ENCODE measurements at places on chromosomes 6 and 20.
A peak's percentile ranks its signal among the peaks of the same experiment; 100 is the strongest.

DNA sequence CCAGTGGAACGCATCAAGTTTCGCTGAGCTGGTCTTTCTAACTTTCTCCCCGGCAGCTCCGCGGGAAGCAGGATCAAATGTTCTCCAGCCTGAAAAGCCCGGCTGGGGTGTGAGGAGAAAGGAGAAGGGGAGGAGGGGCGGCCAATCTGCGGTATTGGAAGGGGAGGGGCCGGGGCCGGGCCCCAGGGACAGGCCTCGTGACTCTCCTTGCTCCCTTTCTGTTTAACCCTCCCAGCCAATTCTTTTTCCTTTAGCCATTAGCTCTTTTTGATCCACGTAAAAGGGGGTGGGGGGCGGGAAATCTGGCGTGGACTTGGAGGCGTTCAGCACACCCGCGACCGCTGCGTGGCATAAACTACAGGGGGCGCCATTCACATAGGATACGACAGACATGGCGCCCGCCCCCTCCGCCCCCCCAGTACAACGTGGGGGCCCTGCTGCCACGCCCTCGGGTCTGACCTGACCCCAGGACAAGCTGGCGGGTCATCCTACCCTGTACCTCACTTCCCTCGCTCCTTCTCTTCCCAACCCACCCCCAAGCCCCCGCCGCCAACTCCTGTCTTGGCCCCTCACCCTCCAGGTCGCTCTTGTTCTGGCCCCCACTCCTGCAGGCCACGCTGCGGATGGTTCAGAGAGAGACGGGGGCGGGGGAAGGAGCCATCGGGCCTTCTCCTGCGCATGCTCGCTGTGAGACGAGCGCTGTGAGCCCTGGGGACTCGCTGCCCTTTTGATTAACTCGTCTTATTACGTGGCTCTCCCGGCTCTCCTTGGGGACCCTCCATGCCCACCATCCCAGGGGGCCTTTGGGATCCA, 7.8 kb upstream of the MDGA1 start:
- DNase-seq, result peak; percentile 43

- no peak for DNase-seq
Measured at GRCh38 chr6:135319819-135320218, 138.7 kb downstream of the MYB start.

- no peak for DNase-seq
Measured at GRCh38 chr6:42624601-42625000, 60.8 kb downstream of the UBR2 start.

- DNase-seq, result no peak
Measured at GRCh38 chr20:52922436-52922835, 49.7 kb upstream of the TSHZ2 start.

GRCh38 chr6:161076181-161076677, 84.7 kb downstream of the MAP3K4 start:
- DNase-seq, result no peak

DNA sequence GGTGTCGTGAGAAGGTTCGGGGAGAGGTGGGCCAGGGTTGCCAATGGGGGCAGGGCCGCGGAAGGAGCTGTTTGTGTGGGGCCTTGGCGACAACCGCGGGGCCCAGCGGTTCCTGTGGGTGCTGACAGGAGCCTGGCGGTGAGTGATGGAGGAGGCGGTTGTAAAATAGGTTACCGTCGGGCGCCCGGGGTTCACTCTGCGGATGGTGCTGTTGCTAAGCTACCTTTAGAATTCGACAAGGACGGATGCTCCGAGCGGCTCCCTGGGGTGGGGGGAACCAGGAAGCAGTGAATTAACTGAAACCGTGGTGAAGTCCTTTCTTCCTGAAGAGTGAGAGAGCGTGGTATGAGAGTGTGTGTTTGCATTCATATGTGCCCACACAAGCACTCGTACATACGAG, 61.7 kb downstream of the CDH22 start:
- no peak for DNase-seq

DNA sequence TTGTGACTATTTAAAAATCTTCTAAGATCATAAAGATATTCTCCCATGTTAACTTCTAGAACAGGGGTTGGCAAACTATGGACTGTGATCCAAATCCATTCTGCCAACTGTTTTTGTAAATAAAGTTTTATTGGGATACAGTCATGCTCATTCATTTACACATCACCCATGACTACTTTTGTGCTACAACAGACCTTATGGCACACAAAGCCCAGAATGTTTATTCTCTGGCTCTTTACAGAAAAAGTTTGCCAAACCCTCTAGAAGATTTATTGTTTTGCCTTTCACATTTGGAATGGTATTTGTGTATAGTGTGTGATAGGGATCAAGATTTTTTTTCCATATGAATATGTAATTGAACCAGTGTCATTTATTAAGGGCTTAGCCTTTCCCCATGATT, 341.7 kb downstream of the CD83 start:
- DNase-seq, result no peak

- DNase-seq, result no peak
Measured at GRCh38 chr20:44807051-44807683, 3.2 kb downstream of the RIMS4 start.

DNA sequence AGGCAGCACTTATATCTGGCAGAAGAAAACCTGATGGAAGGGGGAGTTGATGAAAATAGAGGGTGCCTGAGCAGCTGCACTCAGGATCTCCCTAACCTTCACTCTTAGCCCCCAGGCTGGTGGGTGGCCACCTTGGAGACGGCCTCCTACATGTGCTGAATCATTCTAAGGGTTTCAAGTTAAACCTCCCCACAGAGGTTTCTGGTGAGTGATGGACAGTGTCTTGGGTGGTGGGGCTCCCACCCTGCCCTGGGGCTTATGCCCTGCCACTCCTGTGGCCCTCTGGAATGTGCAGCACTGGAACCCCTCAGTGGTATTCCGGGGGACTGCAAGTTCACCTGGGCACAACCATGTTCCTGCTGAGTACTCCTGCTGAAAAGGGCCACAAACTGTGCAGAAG, 357.2 kb downstream of the CD83 start:
- DNase-seq, result no peak

- DNase-seq, result no peak
Measured at GRCh38 chr6:37862430-37862829, 42.9 kb downstream of the ZFAND3 start.

DNA sequence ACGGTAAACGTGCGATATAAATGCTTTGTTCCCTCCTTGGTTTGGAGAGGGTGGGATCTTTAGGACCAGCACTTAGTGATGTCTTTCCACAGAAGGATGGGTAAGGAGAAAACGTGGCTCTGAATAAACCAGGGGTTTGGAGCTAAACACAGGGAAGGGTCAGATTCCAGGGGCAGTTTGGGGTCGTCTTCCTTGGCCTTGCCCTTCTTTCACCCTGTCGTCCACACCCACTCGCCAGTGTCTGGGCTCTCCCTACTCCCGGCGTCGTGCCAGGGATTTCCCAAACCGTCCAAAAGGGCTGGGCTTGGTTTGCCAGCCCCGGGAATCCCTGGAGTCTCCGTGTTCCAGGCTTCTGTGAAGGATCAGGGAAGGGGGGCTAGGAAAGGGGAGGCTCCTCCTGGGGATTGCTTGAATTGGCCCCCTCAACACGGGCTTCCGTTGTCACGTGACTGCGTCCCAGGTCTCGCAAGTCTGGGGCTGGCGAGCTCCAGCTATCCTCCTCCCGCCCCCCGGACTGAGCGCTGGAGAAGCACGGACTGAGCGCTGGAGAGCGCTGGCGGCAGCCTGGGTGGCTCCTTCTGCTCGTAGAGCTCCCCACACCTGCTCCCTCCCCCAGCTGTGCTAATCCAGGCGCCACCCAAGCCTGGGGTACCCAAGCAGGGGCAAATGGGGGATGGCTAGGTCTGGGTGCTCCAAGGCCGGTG, 9.4 kb upstream of the ARMC12 start:
- peak; percentile 35 for DNase-seq

DNA sequence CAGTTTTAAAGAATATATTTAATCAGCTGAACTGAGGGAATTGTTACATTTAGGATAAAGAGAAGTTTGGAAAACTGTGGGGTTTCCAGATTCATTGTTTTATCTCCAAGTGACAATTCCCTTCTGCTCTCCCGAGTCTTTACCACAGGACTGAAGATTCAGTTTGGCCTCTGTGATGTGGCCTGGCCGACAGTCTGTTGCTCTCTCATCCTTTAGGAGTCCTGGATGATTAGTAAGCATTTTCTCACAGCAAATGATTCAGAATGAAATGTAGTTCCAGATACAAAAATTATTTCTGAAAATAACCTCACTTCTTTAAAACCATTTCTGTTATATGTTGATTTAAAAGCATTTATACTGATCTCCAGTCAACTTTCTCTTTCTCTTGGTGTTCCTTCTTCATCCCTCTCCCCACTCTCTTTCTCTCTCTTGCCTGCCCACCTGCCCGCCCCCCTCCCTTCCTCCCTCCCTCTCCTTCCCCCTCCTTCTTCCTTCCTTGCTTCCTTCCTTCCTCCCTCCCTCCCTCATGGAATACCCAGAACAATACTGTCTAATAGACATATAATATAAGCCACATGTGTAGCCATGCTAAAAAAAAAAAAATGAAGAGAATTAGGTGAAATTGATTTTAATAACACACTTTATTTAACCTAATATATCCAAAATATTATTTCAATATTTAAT, 254.9 kb downstream of the PRL start:
- no peak for DNase-seq

DNA sequence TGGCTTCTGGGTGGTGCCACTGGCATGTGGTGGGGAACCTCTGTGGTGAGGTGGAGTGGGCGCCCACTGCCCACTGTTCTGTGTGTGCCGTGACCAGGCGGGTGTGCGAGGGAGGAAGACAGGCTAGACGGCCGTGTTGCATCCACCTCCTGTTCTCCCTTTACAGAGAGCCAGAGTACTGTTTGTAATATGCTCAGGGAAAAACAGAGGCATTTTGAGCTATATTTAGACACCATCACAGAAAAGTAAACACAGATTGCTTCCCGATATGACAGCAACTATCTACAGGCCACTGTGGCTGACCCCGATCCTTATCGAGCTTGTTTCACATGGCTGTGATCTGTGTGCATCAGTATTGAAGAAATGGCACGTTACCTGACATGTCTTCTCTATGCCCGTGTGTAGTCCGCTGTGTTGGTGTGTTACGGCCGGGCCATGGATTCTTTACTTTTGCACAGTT, 45.6 kb downstream of the ARID1B start:
- DNase-seq, result peak; percentile 43

- no peak for DNase-seq
Measured at GRCh38 chr6:159108426-159108985, 60.7 kb upstream of the FNDC1 start.

DNA sequence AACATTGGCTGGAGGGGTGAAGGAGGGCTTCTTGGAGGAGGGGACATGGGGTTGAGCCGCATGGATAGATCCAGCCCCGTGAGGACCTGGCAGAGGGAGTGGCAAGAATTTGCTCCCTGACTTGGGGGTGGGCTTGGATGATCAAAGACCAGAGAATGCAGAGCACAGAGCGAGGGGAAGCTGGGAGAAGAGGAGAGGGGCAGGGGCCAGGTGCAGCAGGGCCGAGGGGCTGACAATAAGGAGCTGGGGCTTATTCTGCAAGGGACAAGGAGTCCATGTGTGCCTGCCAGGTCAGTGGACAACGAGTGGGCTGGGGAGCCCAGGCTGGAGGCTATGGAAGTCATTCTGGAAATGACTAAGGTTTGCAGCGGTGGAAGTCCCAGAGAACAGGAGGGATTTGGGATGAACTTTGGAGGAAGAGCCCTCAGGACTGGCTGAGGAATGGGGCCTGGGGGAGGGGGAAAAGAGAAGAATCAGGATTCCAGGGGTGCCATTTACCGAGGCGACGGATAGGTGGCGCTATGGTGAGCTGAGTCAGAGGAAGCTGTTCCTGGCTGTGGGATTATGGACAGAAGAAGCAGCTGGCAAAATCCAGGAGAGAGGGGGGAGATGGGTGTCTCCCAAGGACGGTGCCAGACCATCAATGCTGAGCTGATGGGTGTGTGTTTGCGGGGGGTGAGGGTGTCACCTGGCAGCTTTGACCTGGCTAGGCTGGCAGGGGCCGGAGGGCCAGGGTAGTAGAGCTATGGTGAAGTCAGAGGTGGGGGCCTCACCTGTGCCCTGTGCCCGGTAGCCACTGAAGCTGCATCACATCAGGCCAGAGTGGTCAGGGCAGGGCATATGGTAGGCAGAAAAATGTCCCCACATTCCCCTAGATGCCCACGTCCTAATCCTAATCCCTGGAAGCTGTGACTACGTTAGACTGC, 7.8 kb downstream of the KCNG1 start:
- DNase-seq, result peak; percentile 19

DNA sequence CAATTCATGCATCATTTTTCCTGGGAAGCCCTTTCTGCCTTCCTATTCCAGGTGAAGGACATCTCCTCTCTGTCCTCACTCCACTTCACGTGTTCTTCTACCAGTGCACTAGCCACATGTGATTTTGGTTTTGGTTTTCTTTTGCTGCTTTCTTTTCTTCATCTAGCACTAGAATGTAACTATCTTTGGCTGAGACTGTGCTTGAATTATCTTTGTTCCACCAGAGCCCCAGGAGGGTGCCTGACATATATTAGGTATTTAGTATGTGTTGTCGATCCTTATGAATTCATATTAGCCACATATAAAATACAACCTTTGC, 79.9 kb downstream of the VGLL2 start:
- DNase-seq, result no peak

DNA sequence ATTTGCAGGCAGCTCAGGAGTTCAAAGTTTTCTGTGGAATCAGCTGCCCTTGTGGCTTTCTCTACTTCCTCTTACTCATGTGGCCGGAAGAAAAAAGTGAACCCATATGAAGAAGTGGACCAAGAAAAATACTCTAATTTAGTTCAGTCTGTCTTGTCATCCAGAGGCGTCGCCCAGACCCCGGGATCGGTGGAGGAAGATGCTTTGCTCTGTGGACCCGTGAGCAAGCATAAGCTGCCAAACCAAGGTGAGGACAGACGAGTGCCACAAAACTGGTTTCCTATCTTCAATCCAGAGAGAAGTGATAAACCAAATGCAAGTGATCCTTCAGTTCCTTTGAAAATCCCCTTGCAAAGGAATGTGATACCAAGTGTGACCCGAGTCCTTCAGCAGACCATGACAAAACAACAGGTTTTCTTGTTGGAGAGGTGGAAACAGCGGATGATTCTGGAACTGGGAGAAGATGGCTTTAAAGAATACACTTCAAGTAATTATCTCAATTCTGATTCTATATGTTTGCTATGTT, 1.1 kb downstream of the MGME1 start:
- DNase-seq, result no peak

DNA sequence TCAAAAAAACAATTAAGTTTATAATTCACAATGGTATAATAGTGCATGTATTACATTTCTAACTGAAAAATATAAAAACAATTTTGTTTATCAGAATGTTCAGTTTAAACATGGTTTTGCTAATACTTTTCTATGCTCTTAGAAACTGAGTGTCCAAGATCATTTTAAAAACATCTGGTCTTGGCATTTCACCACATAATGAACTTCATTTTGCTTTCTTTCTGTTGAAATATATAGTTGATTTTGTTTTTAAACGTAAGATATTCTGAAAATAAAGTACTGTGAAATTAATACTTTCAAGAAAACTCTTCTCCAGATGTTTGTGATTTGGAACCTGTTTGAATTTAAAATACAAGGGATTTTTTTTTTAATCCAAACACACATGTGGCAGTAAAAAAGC, 264.4 kb downstream of the COL12A1 start:
- no peak for DNase-seq

DNA sequence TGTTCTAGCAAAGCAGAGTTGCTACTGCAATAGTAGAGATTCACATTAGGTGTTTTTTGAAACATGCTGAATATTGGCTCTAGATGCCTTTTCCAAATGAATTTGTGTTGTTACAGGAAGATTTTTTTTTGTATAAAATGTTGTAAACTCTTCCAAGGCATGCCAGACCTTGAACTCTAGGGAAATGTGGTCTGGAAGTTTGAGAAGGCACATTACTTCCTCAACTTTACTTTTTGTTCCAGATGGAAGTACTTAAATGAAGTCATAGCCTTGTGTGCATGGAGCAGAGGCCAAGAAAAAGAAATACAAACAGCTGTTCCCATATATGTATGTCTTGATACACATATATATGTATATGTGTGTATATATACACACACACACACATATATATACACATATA, 585.7 kb upstream of the MARCKS start:
- DNase-seq, result no peak
